IMR-90 (cell line): ENCODE measurements at places on chromosomes 16 and 17. TPM values are rescaled to one million over a fixed set of nuclear protein-coding genes. Genes with fewer than 3 reads are reported as not detected.

DNA sequence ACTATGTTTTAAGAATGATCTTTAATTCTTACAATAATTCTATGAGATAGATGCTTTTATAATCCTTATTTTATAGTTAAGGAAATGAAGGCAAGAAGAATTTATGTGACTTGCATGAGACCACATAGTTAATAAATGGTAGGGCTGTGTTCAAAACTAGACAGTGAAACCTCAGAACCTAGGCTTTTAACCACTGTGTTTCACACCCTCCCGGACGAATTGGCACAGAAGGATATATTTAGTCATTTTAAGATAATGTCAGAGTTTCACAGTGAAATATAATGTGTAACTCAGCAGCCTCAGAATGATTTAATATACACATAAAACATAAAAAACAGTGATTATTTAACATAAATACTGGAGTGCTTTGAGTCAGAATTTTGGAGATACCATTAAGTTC lies 57.0 kb downstream of the NSRP1 start:
- DNase-seq = no peak

DNA sequence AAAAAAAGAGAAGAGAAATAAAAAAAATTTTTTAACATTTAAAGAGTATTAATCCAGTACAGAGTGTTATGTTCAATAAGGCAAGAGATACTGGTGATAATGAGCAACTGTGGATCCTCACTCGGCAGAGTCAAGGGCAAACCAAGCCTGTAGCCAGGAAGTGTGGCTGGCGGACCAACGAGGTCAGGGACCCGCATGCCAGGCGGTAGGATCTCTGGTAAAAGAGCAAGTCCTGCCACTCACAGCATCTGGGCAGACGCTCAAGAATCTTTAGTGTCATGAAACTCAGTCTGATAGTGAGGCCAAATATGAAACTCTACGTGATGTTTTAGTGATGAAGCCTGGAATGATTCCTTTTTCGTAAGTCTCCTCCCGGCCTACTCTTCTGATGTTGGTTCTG lies 8.3 kb upstream of the GEMIN4 start:
- DNase-seq = no peak

Gene INCA1
- total RNA-seq = under 0.01 and 0.18 TPM in 2 replicates

Gene CSH1
- total RNA-seq = not detected in 2 replicates

DNA sequence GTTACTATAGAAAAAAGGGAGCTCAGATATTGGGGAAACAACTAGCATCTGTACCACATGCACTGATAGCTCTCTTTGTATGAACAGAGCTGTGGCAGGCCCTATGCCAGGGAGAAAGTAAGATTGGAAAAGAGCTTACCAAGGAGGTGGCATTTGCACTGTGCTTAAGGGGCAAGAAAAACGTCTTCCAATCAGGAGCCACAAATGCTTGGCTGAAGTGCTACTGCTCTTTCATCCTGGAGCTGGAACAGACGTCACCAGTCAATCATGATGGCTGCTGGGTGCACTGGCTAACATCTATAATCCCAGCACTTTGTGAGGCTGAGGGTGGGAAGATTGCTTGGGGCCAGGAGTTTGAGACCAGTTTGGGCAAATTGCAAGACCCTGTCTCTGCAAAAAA lies 218.5 kb downstream of the SEC14L1 start:
- no peak for DNase-seq

DNA sequence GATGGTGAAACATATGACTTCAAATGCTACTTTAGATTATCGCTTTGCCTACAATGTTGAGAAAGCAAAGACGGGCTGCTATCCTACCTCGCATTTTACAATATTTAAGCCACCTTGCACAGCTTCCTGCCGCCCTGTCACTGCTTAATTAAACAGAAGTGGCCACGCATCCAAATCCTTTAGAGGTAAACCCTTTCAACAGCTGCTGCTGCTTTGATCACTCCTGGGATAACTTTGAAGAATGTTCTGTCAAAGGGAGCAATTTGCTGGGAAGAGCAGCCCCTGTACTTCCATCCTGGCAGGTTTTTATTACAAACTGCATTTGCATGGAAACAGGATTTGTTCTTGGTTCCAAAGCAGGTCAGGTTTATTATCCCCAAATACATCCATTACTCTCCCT lies 24.2 kb upstream of the SSTR2 start:
- no peak for DNase-seq

- no peak for DNase-seq
Measured at GRCh38 chr17:6753546-6753945, 2.3 kb upstream of the XAF1 start.

Gene SALL1
- total RNA-seq = 0.83 and 0.90 TPM in 2 replicates

- DNase-seq = no peak
Measured at GRCh38 chr16:70695331-70696070, 9.6 kb upstream of the MTSS2 start.

DNA sequence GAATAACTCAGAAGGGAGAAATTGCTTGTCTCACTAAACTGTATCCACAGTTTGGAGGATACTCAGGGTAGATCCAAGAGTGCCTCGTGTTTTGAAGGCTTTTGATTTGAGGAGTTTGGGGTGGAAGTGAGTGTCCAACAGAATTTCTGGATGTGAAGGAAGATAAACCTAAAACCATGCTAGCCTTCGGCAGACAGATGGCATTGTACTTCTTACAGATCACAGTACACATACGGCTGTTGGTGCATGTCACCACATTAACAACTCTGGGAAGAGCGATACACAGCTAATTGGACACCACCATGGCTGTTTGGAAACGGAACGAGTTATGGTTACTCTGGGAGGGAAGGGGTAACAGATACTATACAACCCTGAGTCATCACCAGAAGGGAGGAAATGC lies 420.4 kb downstream of the GRIN2A start:
- DNase-seq = no peak

GRCh38 chr17:47914306-47914948 lies 18.4 kb downstream of the SP2 start:
- no peak for DNase-seq
